Fibroblast of skin of right quadriceps (primary cell): ENCODE measurements at places on chromosomes 2 and 18.

DNA sequence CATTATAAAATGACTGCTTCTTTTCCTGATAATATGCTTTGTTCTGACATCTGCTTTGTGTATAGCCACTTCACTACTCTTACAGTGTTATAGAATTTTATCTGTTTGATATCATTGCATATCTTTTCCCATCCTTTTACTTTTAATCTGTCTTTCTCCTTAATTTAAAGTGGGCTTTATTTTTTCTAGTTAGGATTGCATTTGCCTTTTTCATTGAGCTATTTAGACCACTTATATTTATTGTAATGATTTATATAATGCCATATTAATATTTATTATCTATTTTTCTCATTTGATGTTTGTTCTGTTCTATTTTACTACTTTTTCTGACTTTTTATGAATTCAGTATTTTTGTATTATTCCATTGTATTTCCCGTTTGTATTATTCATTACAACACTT, 758.7 kb downstream of the TMEM182 start:
- no peak for DNase-seq

DNA sequence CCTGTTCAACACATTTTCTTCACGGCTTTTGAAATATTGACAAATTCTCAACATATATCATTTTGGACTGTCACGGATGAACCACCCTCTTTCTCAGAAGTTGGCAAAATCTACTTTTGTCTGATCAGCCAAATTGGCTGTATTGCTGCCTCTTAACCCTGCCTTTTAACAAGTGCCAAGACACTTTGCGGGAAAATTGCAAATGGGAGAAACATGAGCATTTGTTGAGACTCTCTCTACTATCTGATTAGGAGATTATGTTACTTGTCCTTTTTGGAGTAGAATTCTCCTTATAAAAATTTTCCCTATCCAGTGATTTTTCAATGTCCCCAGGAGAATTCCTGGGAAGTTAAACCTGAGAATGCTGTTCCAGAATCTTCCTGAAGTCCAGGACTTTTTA, 256.2 kb upstream of the ZSWIM2 start:
- no peak for DNase-seq

GRCh38 chr2:170883683-170884082, 45.4 kb upstream of the GORASP2 start:
- DNase-seq = no peak

- DNase-seq = no peak
Observed at GRCh38 chr2:16003809-16004208, 63.5 kb downstream of the MYCN start.
